ENCODE measurements at places on chromosomes 1 and 21.

DNA sequence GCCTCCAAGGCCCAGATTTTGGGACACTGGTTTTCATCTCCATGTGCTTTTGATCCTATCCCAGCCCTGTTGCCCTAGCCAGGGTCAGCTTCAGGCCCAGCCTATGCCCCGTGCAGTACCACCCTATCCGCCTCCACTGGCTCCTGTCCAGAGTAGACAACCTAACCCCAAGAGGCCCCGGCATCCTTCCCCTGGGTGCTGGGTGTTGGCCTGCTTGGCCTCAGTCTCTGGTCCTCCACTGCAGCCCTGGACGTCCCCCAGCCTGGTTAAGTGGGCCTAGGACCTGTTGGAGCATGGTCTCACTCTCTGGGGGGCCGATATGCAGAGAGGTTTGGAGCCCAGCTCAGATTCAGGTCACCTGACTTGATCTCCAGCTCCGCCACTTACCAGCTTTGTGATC lies 1.6 kb downstream of the CSF3R start:
- DNase-seq: no peak

- DNase-seq: no peak
These were observed 1.3 kb downstream of the LRRC38 start for GRCh38 chr1:13512472-13512871.

DNA sequence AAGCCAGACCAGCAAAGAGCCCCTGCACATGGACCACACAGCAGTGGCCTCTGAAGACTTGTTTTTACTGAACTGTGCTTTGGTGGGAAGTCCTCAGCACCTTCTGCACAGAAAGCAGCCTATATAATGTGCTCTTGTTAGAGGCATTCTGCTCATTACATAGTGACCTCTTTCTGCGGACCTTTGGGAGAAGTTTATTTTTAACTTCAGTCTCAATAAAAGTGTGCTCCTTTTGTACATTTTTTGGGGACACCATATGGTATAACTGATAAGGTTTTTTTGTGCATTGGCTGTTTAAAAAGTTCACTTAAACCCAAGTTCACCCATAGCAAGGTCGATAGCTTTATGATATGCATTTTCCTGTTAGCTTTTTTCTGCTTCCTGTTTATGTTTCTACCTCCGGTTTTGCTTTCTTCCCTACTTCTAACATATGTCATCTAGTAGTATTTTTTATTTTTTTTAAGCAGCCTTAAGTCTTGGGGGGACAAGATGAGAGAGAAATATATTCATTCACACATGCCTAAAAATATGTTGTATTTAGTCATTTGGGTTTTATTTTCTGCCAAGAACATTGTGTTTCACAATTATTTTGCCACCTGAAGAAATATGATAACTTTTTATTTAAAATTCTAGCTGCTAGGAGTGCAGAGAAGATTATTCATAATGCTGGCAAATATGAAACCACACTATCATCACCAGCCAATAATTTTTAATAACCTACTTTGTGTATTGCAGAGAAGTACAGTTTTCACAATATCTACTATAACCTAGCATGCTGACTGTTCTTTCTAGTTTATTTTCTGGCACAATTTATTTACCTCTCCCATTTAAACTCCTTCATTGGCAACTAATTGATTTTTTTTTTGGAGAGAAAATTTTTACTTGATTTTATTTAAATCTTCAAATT lies 22.9 kb upstream of the SLC19A2 start:
- no peak for DNase-seq

DNA sequence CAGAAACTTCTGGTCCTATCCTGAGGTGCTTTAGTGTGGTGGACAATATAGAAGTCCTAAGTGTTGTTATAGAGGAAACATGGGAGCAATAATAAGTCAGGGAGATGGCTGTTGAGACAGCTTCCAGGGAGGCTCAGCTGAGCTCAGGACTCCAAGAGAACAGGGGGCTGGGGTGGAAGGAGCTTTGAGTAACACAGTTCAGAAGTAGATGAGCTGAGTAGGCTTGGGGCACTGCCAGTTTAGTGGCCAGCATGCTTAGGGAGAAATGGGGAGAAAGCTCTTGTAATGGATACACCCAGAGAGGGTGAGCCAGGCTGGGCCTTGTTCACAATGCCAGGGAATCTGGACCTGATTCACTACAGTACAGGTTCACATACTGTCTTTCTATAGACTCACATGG lies 201.6 kb downstream of the DAB1 start:
- no peak for DNase-seq

- no peak for DNase-seq
These were observed 115.1 kb downstream of the TOMM20 start for GRCh38 chr1:235013512-235013911.

- no peak for DNase-seq
These were observed 34.9 kb downstream of the TMCO4 start for GRCh38 chr1:19764848-19765247.

GRCh38 chr1:203581841-203582240 lies 44.8 kb upstream of the ATP2B4 start:
- DNase-seq: no peak

- DNase-seq: no peak
These were observed 5.8 kb downstream of the TOR3A start for GRCh38 chr1:179087665-179088064.

DNA sequence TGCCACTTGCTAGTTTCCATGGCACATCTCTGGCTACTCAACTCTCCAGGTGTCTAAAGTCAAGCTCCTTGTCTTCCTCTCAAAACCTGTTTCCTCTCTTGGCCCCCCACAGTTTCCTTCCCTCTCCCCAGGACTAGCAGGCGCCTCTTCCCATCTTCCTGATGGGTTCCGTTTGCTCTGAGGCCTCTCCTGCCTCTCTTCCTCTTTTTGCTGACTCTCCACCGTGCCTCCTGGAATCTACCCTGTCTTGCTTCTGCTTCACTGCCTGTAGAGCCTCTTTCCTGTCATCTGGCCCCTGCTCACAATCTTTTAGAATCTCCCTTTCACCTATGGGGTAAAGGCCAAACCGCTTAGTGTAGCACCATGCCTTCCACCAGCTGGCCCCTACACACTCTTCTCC lies 21.8 kb upstream of the LHX4 start:
- DNase-seq: no peak

- no peak for DNase-seq
These were observed 79.8 kb upstream of the ROR1 start for GRCh38 chr1:63693944-63694571.

- no peak for DNase-seq
These were observed 48.8 kb downstream of the SUCO start for GRCh38 chr1:172581779-172582178.

- no peak for DNase-seq
These were observed 23.7 kb downstream of the NKAIN1 start for GRCh38 chr1:31216016-31216415.

- DNase-seq: no peak
These were observed 629 bp downstream of the RPS27 start for GRCh38 chr1:153991151-153991630.

- no peak for DNase-seq
These were observed at the start of gene RNF187 for GRCh38 chr1:228487336-228488124. Gene RNF187 (plus strand): TSS chr1:228487382.

DNA sequence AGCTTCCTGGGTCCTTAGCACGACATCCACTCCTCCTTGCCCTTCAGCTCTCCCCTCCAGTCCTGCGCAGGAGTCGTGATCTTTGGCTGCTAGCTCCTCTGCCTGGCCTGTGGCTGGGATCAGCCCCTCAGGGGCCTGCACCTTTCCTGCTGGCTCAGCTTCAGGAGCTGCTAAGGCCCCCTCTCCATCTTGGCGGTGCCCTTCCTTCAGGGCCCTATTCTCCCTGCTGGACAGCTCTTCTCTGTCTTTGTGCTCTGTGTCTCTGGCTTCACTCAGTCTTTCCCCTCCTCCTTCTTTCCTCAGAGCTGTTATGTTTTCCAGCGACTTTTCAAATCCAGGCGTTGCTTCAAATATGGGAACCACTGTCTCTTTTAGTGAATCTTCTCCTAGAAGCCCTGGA lies 59.5 kb upstream of the LRRC53 start:
- DNase-seq: no peak

DNA sequence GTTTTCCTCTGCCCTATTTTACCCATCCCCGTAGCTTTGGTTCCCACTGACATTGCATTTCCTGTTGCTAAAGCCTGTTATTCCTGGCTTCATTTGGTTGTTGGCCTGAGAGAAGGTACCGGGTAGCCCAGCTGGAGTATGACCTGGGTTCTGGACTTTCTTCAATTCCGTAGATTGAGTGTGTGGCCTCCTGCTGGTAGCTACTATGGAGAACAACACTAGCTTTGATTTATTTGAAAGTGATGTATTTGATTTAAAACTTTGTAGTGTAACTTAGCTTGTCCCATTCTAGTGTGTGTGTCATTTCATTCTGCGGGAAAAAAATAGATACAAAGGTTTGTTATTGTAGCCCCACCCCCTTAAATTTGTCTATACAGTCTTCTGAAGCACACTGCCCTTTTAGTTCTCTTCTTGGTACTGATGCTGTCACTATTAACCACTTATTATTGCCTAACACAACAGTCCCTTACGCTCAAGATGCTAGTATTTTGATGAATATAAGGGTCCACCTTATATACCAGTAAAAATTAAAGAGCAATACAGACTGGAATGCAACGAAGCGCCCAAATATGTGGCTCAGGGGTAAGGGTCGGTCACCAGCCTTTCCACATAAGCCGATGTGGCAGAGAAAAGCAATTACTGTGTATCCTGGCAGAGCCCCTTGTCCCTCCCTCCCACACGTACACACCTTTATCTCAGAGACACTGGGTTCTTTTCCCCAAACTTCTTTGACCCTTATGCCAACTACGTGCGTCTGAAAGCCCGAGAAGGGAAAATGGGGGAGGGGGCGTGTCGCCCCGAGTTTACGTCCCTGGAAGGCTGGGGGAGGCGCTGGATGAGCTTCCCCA lies 643 bp upstream of the MOV10 start:
- DNase-seq: no peak

DNA sequence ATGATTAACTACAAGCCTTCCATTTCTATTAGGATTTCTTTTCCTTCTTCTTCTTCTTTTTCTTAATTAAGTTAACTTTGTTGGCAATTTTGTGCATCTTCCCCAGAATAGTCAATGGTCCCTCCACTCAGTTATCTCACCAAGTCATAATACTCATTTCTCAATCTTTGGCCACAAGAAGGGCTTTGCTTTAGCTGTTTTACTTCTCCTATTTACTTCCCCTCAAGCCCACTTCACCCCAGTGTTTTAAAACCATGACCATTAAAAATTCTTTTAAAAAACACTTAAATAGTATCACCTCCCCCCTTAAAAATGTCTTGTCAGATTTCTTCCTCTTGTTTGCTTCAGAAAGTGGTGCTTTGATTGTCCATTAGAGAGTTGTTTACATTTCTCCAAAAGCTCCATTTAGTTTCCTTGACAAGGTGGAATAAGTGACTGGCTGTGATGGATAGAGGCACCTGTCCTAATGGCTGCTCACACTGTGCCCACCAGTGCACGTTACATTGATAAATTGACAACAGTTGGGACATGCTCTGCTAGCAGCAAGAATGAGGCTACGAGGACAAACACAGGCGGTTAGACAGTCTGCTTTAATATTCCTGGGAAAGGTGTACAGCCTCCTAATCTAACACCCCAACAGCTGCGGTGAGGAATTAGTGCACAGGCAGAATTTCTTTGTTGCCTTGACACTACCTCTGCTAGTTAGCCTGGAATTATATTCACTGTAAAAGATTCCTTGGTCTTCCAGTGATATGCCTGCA lies 354.7 kb downstream of the LMO4 start:
- no peak for DNase-seq

GRCh38 chr21:14215971-14216641 lies at the start of gene RBM11:
Gene RBM11 (plus strand): TSS chr21:14216157. CDS start chr21:14216187, 30 bp downstream.
- no peak for DNase-seq
